ENCODE measurements at places on chromosomes 5 and 9.

GRCh38 chr5:159819591-159820411 is 96.5 kb upstream of the ADRA1B start:
- no peak for DNase-seq

DNA sequence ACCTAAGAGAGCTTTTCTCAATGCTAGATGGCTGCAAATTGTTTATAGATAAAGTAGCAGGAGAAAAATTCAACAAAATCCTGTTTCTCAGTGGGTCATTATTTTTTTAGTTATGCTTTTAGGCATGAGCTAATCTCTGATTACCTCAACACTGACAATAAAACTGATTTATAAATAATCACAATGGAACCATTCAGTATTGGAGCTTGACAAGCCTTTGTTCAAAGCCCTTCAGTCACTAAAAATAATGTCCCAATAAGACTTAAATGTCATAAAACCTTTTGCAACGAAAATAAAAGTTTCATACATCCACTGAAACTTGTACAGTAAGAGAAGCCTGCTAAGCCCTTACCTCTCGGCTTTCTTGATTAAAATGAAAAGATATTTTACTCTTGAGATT is 27.2 kb downstream of the PTPDC1 start:
- no peak for DNase-seq

DNA sequence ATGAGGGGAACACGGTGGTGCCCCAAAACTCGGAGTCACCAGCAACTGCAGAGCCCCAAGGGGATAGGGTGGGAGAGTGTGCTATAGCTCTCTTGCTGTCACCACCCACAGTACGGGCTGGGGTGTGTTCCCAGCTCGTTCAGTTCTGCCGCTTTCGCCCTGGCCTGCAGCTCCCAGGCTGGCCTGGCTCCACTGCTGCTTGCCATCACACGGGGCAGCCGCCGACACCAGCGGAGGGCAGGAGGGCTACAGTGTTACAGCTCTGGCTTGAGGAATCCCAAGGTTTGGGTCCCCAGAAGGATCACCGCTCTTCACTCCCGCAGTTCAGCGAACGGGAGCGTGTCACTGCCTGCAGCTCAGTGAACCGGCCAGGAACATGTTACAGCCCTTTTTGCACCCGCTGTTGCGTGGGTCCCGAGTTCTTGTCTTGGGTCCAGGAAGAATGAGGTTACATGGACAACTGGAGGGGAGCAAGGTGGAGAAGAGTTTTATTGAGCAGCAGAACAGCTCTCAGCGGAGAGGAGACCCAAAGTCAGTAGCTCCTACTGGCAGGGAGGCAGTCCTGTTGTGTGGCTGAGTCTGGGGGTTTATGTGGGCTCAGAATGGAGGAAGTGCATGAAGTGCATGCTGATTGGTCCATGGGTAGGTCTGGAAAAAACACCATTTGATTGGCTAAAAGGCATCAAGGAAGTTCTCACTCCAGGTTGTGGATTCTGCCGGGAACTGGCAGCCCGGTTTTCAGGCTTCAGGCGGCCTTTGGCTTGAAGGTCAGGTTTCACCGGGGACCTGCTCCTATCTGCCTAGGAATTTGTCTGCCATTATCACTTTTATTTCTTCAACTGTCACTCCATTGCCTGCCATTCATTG is 113.4 kb downstream of the EHMT1 start:
- DNase-seq: no peak

DNA sequence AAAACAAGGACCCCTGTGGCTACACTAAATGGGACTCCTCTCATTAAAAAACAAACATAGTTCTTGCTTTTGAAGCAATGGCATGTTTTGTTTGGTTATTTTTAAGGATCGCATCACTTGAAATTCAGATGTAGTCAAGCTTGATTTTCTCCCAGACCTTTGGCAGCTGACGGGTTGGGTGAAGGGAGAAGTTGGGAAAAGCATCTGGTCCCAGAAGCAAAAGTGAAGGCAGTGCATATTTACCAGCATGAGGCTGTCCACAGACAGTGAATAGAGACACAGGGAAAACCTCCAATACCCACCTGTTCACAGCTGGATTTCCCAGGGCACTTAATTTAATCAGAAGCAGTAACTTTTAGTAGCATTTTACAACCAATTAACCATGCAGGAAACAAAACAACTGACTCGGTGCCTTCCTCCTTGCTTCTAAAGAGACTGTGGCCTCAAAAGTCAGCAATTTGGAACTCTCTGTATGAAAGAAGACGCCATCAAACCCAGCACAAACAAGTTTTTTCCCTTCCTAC is 245.4 kb downstream of the EBF1 start:
- no peak for DNase-seq

GRCh38 chr5:107779437-107779836 is 108.7 kb upstream of the EFNA5 start:
- DNase-seq: no peak

DNA sequence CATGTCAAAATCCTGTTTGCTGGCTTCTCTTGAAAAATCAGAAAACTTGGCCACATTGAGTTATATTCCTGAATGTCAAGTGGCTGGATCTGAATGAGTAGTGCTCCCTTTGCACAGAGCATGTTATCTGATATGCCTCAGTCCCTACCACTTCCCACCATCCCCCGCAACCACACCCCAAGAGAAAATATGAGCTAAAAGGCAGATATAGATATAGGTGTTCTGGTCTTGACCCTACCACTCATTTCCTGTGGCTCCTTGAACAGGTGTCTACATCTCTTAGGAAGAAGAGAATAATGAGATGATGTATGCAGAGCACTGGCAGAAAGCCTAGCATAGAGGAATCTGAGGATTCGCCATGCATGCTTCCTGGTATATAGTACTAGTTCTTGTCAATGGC is 6.6 kb upstream of the CYSTM1 start:
- DNase-seq: no peak

Measured in osteocyte (in vitro differentiated cells).